ENCODE measurements at places on chromosomes 13 and 19.

GRCh38 chr13:111382411-111382810 lies 62.0 kb downstream of the TEX29 start:
- DNase-seq: no peak

DNA sequence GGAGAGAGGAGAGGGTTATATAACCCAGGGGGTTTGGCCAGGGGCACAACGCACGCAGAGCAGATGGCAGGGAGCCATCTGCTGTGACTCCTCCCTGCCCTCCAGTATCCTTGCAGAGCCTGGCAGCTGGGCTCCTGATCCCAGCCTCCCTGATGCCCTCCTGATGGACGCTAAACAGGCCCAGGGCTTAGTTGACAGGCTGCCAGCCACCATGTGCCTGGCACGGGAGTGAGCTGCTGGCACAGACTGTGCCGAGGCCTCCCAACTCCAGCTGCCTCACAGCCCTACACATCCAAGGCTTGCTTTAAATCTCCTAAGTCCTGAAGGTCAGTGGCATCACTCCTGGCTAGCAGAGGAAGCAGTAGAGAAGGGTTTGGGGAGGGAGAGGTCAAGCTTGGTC lies 16.7 kb downstream of the SYDE1 start:
- DNase-seq: no peak

DNA sequence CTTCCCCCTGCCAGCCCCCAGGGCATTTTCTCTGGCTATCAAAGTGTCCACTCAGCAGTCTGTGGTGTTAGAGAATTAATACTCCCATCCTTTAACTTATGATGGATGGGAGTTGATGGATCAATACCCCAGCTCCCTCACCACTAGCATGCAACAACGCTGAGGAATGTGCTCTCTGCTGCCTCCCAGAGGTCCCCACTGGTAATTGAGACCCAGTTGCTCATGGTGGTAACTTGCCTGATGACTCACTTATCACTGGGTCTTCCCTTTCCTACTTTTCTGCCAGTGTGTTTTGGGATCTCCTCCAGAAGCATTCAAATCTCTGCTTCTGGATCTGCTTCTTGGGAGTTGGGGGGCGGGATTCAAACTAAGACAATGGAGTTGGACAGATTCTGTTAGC lies 20.3 kb upstream of the CACNA1A start:
- DNase-seq: no peak

DNA sequence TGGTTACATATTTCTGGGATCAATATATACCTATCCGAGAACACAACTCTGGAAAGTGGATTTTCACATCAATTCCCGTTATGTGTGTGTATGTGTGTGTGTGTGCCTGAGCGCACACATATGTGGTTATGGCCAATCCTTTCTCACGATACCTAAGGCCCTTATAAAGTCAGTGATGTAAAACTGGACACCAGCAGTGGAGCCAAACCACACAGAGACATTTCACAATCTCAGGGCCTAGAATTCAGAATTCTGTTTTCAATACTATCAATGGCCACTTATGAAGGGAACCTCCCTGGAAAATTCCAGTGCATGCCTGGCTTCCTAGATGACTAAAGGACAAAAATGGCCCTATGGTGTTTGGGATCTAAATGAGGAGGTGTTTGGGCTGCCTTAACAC lies 187.3 kb upstream of the UBL3 start:
- DNase-seq: no peak

DNA sequence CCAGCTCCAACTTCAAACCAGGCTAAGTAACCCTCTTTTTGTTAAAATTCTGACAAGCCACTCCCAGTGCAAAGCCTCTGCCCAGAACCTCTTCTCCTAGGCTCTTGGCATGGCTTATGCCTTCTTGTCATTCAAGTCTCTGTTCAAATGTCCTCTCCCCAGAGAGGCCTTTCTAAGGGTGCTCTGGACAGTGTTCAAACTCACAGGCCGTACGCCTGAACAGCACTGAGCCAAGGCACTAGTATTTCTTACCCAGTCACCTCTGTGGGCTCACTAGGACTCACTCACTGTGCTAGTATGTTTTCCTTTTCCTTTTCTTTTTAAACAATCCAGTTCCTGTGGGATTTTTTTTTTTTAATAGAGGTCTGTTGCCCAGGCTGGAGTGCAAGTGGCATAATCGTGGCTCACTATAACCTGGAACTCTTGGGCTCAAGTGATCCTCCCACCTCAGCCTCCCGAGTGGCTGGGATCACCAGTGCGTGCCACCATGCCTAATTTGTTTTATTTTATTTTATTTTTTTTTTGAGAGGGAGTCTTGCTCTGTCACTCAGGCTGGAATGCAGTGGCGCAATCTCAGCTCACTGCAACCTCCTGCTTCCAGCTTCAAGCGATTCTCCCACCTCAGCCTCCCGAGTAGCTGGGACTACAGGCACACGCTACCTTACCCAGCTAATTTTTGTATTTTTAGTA lies 2.3 kb upstream of the ASF1B start:
- DNase-seq: no peak

GRCh38 chr13:38998739-38999138 lies 8.1 kb upstream of the STOML3 start:
- no peak for DNase-seq

DNA sequence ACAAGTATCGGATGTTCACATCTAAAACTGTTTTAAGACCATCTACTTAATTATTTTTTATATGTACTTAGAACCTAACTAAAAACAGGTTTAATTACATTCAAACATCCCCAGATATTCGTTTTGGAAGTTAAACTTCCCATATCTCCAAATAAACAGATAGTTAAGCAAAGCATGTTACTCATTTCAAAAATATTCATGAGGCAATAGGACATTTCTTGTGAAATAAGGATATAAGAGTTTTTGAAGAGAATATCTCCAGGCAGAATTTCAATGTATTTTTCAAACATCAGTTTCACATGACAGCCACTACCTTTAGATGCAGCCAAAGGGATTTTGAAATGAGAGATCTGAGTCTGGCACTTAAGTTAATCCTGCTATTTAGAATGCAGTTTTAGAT lies 697.5 kb downstream of the SLITRK1 start:
- no peak for DNase-seq

GRCh38 chr13:72716776-72717175 lies 10.7 kb downstream of the MZT1 start:
- no peak for DNase-seq

DNA sequence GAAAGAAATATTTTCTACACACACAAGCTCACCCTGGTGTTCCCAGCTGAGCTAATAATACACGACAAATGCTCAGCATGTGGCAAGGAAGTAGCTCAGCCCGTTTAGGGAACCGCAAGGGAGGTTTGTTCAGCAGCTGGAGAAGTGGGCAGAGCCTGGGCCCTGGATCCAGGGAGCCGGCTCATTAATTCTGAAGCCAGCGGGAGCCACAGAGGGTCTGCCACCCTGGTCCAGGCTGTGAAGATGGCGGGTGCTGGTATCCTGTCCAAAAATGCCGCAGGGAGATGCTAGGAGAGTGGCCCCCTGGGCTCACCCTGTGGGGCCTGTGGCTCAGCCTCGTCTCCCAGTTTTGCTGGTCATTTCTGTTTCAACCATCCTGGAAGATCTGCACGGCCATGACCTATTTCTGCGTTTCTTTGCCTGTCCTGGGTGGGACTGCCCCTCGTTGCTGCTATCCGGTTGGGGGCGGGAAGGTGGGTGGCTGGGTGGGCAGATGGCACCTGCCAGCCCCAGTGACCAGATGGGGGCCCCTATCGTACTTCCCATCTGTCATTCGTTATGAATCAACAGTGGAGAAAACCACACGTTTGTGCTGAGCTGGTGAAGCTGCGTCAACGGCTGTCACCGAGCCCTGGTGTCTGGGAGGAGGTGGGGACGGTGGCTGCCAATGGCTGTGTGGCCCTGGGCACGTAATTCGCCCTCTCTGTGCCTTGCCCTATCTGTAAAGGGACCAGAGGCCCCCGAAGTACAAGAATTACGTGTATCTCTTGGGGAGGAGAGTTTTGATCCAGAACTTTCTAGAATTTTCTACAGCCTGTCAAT lies 2.7 kb upstream of the GNA15 start:
- DNase-seq: peak; percentile 60

GRCh38 chr13:94711561-94712286 lies 621 bp downstream of the SOX21 start:
- DNase-seq: no peak

DNA sequence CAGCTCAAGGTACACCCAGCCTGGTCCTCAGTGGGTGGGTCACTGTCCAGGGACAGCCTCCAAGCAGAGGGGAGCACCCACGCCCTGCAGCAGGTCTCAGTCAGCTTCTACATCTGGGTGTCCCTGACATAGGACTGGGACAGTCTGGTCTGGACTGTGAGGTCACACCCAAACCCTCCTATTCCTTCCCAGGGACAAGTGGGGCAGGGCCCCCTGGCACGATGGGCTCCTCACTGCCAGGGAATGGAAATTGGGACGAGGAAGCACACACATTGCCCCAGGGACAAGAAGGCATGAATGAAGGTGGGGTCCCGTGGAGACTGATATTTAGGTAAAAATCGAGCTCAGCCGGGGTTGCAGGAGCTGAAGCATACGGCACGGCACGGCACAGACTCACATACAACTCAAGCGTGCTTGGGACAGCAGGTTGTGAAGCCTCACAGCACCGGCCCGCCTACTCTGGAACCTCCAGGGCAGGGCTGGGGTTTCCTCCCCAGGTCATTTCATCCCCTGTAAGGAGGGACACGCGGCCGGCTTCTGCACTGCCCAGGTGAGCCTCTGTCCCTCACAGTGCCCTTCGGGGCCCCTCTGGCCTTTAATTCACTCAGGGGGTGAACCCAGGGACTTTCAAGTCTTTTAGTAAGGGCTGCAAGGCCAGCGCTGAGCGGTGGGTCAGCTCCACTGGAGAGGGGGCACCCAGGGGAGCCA lies 3.5 kb downstream of the PNMA8B start:
- no peak for DNase-seq

- DNase-seq: peak; percentile 24
Observed at GRCh38 chr13:19864024-19864745, 736 bp upstream of the ZMYM5 start.

- no peak for DNase-seq
Observed at GRCh38 chr13:84609716-84610115, 727.4 kb upstream of the SLITRK1 start.

- DNase-seq: no peak
Observed at GRCh38 chr19:35904311-35905068, 2.2 kb downstream of the HCST start.

GRCh38 chr13:49812812-49813211 lies 20.3 kb upstream of the KPNA3 start:
- DNase-seq: no peak

GRCh38 chr13:69178000-69178399 lies 929.6 kb upstream of the ATXN8OS start:
- no peak for DNase-seq

GRCh38 chr19:17457616-17458015 lies 3.1 kb downstream of the NXNL1 start:
- no peak for DNase-seq

DNA sequence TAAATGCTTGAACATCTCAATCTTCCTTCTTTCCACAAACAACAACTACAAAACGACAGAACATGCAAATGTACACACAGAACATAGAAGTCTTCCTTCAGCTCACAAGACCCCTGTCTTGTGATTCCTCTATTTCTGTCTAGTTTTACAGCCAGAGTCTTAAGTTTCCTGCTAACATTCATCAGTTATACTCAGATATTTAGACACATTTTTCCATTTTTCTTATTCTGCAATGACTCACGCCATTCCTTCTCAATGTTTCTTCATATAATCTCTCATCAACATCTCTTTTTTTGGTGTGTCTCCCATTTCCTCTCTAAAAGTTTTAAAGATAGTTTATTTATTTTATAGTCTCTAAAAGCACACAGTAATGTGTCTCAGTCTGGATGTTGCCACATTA lies 1872.9 kb upstream of the PCDH20 start:
- no peak for DNase-seq

DNA sequence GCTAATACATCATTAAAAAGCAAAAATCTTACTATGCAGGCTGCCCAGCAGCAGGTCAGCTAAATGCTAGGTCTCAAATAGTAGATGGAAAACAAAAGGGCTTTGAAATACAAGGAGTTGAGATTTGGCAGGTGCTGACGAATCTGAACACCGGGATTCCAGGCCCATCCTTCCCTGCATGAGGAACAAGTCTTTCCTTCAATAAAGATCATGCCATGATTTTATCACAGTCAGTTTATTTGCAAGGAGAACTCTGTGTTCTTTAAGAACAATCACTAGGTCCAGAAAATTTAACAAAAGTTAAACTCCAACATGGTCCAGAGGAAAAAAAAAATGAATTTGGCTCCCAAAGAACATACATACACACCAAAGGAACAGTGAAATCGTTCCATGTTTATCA lies 551.4 kb downstream of the SLITRK6 start:
- DNase-seq: no peak

DNA sequence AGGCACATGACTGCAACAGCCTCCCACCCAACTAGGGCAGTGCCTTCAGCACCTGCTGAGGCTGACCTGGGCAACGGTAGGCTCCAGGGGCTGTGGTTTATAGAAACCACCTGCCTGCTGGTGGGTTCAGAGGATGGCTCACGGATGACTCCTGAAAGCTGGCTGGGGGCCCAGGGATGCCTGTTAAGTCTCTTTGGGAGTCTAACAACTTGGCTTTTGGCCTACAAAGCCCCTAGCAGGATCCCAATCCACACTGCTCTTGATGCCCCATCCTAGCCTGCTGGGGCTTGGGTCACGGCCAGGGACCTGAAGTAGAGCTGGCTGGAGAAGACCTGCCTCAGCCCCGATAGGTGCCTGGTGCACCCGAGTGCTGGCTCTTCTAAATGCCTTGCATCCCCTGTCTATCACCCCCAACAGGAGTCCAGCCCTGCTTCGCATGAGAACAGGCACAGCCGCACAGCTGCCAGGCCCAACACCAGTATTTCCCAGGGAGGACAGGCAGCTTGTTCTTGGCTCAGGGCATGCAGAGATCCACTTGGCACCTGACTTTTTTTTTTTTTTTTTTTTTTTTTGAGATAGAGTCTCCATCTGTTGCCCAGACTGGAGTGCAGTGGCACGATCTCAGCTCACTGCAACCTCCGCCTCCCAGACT lies 9.1 kb upstream of the EPHX3 start:
- no peak for DNase-seq

DNA sequence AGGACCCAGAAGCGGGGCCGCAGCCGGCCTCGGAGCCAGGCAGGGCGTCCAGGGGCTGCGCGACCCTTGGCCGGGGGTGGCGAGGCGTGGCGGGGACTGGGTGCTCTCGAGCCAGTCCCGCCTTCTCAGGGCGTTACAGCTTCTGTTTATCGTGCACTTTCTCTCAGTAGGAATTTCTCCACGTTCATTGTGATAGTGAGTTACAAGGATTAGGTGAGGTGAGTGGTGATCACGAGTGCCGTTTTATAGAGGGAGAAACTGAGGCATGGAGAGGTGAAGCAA lies 600 bp downstream of the AP1M1 start:
- DNase-seq: no peak

DNA sequence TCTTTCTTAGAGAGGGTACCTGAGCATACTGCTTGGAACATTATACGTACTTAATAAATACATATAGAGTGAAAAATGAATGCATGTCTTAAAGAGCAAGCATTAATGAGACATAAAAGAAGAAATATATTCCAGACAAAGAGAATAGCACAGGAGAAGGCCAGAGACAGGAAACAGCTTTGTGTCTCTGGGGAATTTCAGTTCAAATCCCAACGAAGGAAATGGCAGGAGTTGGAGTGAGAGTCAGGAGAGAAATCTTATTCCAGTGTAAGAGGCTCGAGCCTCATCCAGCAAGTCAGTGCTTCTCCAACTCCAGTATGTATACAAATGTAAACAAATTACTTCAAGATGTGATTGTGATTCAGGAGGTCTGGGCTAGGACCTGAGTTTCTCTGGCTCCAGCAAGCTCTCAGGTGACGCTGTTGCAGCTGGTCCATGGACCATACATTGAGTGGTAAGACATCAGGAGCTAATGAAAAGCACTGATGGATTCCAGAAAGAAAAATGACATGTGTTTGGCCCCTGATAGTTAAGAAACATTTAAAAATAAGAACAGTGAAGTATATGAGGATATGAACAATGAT lies 108.2 kb downstream of the RAP2A start:
- DNase-seq: no peak
